ENCODE measurements at places on chromosomes 2 and 18. TPM values are rescaled to one million over a fixed set of nuclear protein-coding genes. Genes with fewer than 3 reads are reported as not detected.
A peak's percentile ranks its signal among the peaks of the same experiment; 100 is the strongest.

DNA sequence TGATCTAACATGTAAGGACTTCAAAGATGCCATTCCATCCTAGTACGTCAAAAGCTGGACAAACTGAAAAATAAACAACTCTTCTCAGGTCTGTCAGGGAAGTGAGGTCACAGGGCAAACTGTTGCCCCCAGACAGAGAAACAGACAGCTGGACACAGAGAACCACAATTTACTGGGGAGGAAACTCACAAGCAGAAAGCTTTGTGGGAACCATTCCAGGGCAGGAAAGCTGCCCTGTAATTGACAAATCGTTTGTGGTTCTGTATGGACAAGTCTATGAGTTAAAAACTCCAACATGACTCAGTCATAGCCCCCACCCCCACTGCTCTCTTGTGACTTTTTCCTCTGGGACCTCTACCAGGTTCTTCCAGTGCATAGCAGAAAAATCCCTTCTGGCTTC lies 28.4 kb downstream of the MCEE start:
- no peak for DNase-seq

DNA sequence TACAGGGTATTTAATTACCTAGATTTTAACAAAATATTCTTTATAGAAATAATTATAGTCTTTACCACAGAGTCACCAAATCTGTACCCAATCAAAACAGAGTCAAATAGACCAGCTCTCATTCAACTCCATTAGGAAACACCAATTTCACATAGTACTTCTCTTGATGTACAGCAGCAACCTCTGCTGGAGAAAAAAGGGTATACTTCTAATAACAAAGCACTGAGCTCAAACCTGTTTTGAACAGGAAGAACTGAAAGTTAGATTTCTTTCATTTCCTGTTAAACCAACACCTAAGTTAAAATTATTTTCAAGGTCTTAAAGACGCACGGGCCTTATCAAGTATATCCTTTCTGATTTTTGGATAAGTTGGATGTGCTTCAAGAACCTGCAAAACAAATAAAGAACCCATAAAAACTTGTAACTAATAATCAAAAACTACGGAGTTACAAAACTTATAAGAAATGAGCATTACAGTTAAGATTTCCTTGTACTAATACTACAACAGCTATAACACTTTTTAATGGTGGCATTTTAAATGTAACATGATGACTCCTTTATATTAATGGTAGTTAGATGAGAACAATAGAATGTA lies 79.0 kb downstream of the TTC21B start:
- DNase-seq: peak; percentile 73

- DNase-seq: no peak
These were observed 256.4 kb upstream of the FBXO11 start for GRCh38 chr2:48162742-48163141.

GRCh38 chr2:100640431-100641124 lies 77.8 kb downstream of the PDCL3 start:
- DNase-seq: no peak

DNA sequence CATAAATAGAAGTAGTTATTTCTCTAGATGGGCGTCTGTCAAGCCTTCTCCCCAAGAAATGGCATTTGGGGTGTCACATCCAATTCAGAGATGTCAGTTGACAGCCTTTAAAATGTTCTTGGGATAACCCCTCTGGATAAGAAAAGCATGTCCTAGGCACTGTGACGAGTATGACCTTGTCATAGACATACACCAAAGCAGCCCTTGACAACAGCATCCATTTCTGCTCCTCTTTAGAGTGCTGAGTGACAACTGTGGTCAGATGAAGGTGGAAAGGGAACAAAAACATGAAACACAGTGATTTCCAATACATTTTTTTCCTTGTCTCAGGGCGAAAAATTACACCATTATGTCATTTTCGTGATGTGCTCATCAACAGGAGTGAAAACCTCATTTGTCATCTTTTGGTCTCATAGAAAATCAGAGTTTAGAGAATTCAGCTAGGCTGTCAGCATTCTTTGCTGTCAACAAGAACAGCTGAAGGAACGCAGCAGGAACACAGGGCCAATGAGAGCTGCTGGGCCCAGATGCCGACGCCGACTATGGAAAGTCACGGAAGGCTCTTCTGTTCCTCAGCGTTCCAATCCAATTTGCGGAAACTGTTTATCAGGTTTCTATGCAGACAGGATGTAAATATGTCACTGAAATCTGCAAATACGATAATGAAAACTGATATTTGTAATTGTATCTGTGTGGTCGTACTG lies 193.2 kb downstream of the ICOS start:
- DNase-seq: no peak

DNA sequence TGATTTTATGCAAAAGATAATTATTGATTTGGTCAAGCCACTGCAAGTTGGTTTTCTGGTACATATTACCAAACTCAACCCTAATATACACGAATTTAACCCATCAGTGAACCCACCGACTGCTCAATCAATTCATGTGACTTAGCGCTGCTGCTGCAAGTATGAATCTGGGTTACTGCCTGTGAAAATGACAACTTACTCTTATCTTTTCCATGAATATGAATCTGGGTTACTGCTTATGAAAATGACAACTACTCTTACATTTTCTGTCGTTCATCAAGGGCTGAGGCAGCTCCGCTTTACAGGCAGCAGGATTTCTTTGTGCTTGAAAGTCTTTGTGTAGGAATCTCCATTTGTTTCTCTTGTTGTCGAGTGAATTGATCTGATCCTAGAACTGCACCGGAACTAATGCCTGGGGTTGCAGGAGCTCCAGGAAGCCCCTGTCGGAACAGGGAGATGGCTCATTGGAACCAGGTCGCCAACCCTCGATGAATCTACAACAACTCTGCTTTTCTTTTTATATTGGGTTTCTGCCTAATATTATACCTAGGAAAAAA lies 22.1 kb upstream of the ALKAL2 start:
- DNase-seq: no peak

DNA sequence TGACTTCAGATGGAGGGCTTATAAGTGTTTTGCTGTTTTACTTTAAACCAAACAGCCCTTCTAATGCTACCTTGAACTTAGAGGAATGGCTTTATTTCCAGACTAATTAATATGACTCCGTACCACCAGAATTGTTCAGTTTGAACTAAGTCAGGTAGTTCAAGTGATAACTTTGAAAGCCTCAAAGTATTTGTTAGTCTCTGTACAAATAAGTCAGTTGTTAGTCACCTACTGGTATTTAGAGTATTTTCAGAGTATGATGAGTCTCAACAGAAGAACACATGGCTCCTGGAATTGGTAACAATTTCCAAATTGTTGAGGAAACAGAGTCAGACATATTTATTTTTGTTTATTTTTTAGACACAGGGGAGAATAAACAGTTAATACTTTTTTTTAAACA lies 381.8 kb upstream of the NRXN1 start:
- no peak for DNase-seq

DNA sequence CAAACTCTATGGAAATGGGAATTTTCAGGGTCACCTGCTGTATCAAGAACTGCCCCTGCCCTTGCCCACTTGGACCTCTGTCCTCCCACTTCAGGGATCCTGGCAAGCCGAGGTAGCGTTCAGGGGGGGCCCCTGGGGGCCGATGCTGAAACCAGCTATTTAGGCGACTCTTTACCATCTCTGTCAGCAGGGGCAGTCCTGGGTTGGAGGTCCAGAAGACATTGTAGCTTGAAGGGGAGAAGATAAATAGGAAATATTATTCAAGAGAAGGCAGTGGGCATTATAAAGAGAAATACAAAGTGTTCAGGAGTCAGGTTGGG lies 2.4 kb downstream of the MOGS start:
- no peak for DNase-seq

The ALKAL2 gene
- not detected for total RNA-seq

The LYG2 gene
- total RNA-seq: not detected

The CFAP65 gene
- not detected for total RNA-seq

The CNGA3 gene
- total RNA-seq: not detected

The COL6A3 gene
- total RNA-seq: not detected

Measured in HT-29 (cell line).